ENCODE measurements at places on chromosomes 6 and 20.

DNA sequence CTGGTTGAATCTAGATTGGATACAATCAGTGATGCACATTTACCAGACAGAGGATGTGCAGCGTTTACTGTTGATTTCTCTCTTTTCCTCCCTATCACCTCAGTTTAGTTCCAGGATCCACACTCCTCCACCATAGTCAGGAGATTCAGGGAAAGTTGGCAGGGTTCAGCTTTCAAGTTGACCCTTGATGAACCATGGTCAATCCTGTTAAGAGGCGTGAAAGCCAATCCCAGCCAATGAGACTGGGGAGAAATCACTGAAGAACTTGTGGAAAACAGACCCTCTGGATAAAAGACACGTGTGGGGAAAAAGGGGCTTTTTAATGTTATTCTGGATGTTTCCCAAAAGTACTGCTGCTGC is 19.2 kb upstream of the SCP2D1 start:
- no peak for DNase-seq

- no peak for DNase-seq
Observed at GRCh38 chr20:18288749-18289267, 481 bp downstream of the ZNF133 start.

DNA sequence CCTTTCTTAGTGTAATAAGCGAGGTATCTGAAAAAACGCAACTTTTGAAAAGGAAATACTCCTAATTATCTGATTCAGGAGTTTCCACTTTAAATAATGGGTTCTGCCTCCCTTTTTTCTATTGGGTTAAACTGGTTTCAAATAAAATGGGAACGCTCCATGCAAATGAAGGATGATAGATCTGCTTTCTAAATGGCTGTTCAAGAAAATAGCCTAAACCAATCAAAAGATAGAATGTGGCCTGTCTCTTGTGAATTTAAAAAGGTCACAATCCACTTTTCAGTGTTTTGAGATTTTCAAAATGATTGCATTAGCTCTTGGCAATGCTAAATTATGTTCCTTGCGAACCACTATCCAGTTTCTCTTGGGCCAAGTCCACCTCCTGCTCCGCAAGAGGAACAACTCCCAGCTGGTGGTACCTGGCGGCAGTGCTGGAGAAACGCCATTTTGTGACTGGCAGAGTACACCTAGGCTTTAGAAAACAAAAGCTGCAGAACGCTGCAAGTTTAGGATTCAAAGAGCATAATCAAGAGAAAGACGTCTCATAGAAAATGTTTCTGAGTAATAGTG is 56.7 kb downstream of the TRIM38 start:
- DNase-seq, result no peak

DNA sequence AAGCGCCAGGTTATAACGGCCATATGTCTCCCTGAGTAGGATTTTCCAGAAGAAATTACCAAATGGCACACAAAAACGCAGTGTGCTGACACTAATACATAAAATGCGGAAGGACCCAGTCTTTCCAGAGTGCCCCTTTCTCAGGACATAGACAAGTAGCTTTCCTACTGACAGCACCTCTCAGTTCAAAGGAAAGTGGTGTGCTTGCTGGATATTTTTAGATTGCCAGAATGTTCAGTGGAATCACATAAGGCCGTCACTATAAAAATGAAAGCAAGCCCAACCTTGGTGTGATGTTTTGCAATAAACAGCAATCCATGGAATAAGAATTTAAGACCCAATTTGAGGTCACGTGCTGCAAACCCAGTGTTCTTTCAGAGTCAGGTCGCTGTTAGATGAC is 135.5 kb upstream of the AGPAT4 start:
- DNase-seq, result no peak

GRCh38 chr20:6311841-6312655 is 189.2 kb upstream of the FERMT1 start:
- DNase-seq, result no peak

DNA sequence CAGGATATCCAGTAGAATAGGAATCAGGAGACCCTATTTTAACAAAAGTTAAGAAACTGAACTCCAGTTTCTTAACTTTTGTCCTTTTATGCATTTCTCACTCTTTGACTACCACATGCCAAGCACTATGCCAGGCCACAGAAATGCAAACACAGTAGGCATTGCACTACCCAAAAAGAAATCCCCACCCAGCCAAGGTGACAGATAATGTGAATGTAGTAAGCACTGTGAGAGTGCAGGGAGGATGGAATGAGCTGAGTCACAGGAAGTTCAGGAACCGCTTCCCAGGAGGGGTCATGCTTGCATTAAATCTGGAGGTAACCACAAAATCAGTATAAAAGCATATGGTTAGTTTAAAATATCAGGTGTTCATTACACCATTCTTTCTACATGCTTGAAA is 20.1 kb upstream of the FAM83C start:
- peak; percentile 87 for DNase-seq

DNA sequence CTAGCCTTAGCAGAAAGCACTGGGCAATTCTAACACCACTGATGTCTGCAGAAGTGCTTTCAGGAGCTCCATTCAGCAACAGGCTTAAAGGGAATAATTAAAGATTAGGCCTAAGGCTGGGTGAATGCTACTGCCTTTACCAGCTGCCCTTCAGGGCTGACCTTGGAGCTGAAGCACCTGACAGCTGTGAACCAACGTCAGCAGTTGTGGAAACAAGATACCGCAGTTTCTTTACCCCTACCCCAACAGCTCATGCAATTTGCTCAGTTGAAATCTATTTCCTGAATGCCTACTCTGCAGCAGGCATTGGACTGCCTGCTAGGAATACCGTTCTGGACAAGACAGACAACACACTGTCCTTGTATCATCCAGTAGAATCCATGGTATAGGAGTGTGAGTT is 51.5 kb upstream of the ADTRP start:
- no peak for DNase-seq

DNA sequence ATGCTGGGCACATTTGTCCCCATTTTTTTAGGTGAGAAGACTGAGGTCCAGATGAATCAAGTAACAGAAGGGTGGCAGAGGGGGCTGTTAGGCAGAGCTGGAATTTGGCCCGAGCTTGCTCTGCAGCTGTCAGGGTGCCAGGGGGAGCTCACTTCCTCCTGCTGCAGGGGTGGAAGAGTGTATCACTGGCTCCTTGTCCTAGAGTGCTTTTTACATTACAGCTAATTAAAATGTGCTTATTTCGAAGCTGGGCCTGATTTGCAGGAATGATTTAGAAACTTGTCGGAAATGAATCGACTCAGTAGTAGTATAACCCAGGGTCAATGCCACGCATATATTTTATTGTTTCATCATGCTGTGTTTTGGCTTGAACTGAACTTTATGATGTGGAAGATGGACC is 11.1 kb downstream of the TOX2 start:
- no peak for DNase-seq

- DNase-seq, result no peak
Observed at GRCh38 chr20:48919882-48920526, 1.5 kb upstream of the ARFGEF2 start.

GRCh38 chr20:36202891-36203338 is 33.4 kb upstream of the AAR2 start:
- no peak for DNase-seq

GRCh38 chr6:29465279-29465678 is 8.3 kb downstream of the OR2H1 start:
- no peak for DNase-seq

All from AG04449 (cell line).